Calu3 (cell line): ENCODE measurements at places on chromosomes 2 and 18. TPM values are rescaled to one million over a fixed set of nuclear protein-coding genes. Genes with fewer than 3 reads are reported as not detected.

- H3K36me3 ChIP-seq: no peaks in the 10 kb centered on the region
- H3K4me1 ChIP-seq: no peaks in the 10 kb centered on the region
- DNase-seq: no peak
- H3K4me3 ChIP-seq: no peak overlapping the region
These were observed 138.9 kb upstream of the APCDD1 start for GRCh38 chr18:10315522-10315921.

DNA sequence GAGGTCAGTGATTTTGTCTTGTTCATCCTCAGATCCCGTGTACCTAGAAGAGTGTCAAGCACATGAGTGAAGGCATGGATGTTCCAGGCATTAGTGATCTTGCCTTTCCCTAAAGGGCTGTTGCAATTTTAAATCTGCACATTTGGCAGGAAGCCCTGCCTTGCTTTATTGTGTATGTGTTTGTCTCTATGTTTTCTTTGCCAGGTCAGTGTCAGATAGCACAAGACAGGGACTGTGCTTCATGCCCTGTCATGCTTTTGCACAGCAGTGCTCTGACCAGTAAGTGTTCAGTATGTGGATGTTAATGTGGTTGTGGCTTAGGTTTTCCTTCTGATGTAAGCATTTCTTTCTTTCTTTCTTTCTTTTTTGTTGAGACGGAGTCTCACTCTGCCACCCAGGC lies 131.5 kb downstream of the RGPD3 start:
- no peaks in the 10 kb centered on the region for H3K27me3 ChIP-seq
- no peaks in the 10 kb centered on the region for H3K36me3 ChIP-seq
- no peak for DNase-seq

GRCh38 chr2:231260442-231261208 lies 62.2 kb downstream of the ARMC9 start:
- no peaks in the 10 kb centered on the region for H3K27me3 ChIP-seq
- H3K4me1 ChIP-seq: no peaks in the 10 kb centered on the region
- H3K4me3 ChIP-seq: no peak overlapping the region
- no peak overlapping the region for H3K27ac ChIP-seq

GRCh38 chr2:1728821-1729220 lies 15.5 kb downstream of the PXDN start:
- no peaks in the 10 kb centered on the region for H3K4me1 ChIP-seq
- H3K36me3 ChIP-seq: no peaks in the 10 kb centered on the region
- H3K4me3 ChIP-seq: no peak overlapping the region

The PTPRN gene
- not detected in 2 replicates for total RNA-seq

GRCh38 chr18:56284319-56284718 lies 354.1 kb downstream of the TXNL1 start:
- no peak overlapping the region for H3K27ac ChIP-seq
- H3K4me1 ChIP-seq: no peaks in the 10 kb centered on the region
- no peaks in the 10 kb centered on the region for H3K36me3 ChIP-seq
- no peak overlapping the region for H3K4me3 ChIP-seq
- peaks cover 80% of the 10 kb centered on the region for H3K27me3 ChIP-seq
